ENCODE measurements at places on chromosomes 3 and 15. TPM values are rescaled to one million over a fixed set of nuclear protein-coding genes. Genes with fewer than 3 reads are reported as not detected.

DNA sequence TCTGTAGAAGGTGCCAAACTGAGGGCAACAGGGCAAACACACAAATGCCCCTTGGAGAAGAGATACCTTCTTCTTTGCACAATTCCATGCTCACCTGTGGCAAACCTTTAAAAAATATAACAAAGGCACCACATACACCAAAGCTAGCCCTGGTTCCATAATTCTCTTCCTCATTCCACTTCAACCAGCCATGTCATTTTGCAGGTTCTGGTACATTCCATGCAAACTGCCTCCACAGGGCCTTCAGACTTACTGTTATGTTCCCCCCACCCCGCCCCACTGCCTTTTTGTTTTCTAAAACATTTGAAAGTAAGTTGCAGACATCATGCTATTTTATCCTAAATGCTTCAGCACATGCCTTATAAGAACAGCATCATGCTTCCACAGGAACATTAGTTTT is 269.0 kb downstream of the NSUN3 start:
- DNase-seq = no peak

- DNase-seq = no peak
These were observed 127.9 kb downstream of the GABRB3 start for GRCh38 chr15:26644948-26645347.

DNA sequence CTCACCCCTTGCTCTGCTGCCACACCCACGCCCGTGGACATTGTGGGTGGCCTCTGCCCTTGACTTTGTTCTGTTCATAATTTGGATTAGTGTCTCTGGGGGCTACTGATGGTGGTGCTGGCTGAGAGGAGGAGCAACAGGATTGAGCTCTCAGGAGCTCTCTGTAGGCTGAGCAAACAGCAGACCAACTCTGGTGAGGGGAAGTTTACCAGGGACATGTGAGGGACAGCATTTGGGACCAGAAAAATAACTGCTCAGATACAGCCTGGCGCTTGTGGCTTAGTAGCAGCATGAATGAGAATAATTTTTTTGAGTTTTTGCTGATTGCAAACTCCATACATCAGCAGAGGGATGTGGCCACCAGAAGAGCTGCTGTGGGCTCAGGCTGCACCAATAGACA is 14.8 kb downstream of the PPCDC start:
- no peak for DNase-seq

- peak; percentile 13 for DNase-seq
These were observed 17.1 kb downstream of the HEXA start for GRCh38 chr15:72358650-72359171.

DNA sequence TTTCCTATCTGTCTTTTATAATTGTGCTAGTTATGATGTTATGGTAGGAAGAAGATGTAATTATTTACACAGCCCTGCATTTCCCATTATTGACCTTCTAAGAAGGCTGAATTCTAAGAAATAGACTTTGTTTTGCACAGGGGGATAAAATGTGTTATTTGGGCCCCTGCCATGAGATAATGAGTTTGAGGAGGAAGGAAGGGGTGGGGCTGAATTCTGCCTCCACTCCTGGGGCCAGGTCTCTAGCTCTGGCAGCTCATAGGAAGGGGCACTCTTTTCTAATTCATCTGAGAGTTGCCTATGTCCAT is 69.2 kb upstream of the GOLGA8B start:
- DNase-seq = peak; percentile 12

DNA sequence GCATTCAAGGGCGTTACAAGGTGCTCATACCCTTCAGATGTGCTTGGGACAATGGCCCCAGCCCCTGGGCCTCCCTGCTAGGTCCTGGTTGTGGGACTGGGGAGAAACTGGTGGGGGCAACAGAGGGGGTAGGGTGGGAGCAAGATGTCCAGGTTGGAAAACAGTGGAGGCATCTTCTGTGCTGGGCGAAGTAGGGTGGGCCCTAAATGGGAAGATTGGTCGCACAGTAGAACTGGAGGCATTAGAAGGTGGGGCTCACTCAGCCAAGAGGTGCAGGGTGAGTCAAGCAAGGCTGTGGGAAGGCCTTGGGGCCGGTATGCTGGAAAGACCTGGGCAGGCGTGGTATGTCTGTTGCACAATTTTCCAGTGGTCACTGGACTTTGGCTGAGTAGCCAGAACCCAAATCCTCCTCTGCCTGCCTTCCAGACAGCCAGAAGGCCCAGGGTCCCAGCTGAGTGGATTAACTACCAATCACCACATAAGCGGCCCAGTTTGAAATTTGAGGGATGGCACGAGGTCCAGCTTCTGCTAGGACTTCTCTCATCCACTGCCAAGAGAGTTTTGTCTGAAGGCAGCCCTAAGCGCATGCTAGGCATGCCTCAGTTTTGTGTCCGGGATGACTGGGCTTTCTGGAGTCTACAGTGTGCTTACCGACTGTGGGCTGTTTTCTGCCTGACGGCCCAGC is 74.5 kb downstream of the LSM3 start:
- no peak for DNase-seq

DNA sequence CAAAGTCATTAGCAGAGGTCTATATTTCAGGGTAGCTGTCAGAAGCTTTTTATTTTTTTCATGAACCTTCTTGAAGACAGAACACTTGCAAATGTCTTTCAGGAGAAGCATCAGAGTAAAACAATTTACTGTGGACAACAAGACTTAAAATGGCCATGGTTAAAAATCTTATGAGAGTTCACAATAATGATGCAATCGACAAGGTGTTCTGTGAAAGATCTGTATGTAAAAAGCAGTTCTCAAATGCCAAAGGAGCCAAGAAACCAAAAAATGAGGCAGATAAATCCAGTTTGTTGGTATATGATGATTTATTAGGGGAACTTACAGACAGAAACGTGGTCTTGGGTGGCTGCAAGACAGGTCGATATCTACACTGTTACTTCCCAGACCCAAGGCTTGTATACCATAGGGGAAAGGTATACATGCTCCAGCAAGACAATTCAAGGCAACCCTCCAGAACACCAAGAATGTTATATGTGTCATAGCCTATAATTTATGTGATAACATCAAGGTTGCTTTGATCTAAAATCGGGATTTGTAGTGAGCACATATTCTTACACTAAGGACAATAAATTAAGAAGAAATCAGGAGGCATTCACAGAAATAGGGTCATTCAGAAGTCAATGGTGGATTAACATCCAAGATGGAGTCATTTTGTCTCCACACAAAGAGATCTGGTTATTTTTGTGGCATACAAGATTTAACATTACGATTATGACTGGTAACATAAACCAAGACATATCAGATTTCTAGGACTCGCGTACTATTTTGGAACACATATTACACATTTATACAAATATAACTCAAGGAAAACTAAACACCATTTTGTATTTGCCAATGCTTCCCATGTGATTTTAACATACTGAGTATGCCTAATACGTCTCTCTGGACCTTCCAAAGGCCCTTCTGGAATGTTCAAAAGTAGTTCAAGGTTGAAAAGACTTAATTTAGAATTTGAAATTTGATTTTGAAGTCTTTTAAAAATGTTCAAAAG is 316.4 kb downstream of the THSD4 start:
- no peak for DNase-seq

GRCh38 chr3:157618075-157618760 is 115.0 kb upstream of the VEPH1 start:
- peak; percentile 37 for DNase-seq

GRCh38 chr3:156358232-156358631 is 196.7 kb downstream of the SSR3 start:
- DNase-seq = no peak

PLIN1 gene
- total RNA-seq = 277 TPM

C3orf20 gene
- total RNA-seq = not detected

CCR8 gene
- not detected for total RNA-seq

IQCB1 gene
- 30.9 TPM for total RNA-seq

ZBTB11 gene
- 11.5 TPM for total RNA-seq

ATP8B4 gene
- total RNA-seq = 6.6 TPM

TMOD2 gene
- total RNA-seq = 6.5 TPM

MCF2L2 gene
- total RNA-seq = not detected

PPM1M gene
- total RNA-seq = 6.9 TPM

Measured in body of pancreas (tissue), 4 donors.